ENCODE measurements at places on chromosomes 13 and 19.

DNA sequence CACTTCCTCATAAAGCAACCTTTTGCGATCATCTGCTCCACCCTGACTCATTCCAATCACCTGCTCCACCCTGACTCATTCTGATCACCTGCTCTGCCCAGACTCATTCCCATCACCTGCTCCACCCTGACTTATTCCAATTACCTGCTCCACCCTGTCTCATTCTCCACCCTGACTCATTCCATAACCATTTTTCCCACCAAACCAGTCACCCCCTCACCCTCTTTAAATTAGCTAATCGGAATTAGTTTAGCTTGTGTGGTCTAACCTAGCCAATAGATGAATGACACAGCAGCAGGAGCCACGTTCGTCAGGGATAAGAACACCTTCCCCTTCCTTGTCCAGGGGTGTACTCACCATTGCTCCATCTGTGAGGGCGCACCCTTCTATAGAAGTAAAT lies 134.0 kb downstream of the COG6 start:
- DNase-seq = no peak

- no peak for DNase-seq
Measured at GRCh38 chr13:33191425-33192210, 93.9 kb downstream of the STARD13 start.

- no peak for DNase-seq
Measured at GRCh38 chr13:101939370-101939769, 462.5 kb downstream of the FGF14 start.

DNA sequence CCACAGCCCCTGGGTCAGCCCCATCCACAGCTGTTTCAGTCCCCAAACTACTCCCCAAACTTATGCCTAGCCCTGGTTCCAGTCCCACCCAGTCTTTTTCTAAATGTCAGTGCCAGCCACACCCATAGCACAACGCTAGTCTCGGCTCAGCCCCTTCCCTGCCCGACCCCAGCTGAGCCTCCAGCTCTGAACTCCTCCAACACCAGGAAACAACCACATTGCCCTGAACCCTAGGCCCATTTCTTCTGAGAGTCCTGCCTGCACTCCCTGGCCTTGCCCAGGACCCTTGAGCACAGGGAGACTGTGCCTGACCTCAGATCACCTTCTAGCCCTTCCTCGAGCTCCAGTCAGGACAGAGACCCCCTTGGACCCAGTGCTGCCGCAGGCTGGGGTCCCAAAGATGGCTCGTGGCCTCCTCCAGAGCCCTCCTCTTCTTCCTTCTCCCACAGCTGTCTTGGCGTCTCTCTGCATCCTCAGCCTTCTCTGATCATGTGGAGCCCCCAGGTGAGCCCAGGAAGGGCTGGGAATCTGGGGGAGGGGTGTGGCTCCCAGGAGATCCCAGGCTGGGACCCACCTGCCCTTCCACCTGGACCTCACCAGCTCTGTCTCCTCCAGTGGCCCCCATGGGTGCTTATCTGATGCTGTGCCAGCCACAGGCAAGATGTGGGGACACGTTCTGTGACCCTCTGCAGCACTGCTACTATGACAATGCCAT lies 33.0 kb upstream of the IGFL1 start:
- DNase-seq = no peak

DNA sequence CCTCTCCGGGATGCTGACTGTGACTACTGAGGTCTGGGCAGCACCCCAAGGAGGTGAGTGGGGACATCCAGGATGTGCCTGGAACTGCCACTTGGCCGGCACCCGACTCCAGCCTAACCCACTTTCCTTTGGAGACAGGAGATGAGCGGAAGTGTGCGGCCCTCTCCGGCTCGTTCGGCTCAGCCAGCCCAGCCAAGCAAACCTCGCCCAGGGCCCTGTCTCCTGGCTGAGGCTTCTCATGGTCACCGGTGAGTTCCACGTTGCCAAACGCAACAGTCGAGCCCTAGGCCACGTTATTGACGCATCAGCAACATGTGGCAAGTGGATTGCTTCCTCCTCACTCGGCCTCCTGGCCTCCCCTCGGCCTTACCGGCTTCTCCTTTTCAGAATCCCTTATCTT lies 5.5 kb downstream of the SLC7A10 start:
- no peak for DNase-seq
